ENCODE measurements at places on chromosomes 3 and 15. TPM values are rescaled to one million over a fixed set of nuclear protein-coding genes. Genes with fewer than 3 reads are reported as not detected.

Gene PCBP4
- total RNA-seq, result 37.1 TPM

Gene CFAP100
- total RNA-seq, result not detected

Gene COL8A1
- total RNA-seq, result 95.1 TPM

Gene COL6A5
- 6.3 TPM for total RNA-seq

Gene GABRR3
- total RNA-seq, result not detected

Gene FOXL2NB
- total RNA-seq, result not detected

Gene CPA3
- 53.1 TPM for total RNA-seq

Gene FOXB1
- total RNA-seq, result not detected

DNA sequence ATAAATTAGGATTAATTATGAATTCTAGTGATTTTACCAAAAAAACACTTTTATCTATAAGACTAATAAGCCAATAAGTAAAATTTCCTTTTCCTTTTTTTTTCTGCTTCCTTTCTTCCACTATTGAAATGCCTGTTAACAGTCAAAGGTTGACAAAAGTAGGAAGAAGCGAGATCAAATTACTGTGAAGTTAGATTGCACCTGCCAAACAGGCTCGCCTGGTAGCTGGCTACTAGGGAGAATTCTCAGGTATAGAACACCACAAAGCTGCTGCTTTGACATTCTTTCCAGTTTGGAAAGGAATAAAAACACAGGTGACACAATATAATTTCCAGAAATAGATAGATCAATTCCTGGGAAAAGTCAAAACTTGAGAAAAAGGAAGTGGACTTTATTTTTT, 749.0 kb downstream of the NSUN3 start:
- H3K4me1 ChIP-seq, result no peaks in the 10 kb centered on the region
- no peaks in the 10 kb centered on the region for H3K36me3 ChIP-seq
- H3K4me3 ChIP-seq, result no peak overlapping the region
- H3K27ac ChIP-seq, result no peak overlapping the region
- H3K27me3 ChIP-seq, result no peaks in the 10 kb centered on the region
- no peak for DNase-seq

GRCh38 chr3:33795856-33796536, 2.4 kb upstream of the PDCD6IP start:
- no peak overlapping the region for H3K4me3 ChIP-seq
- no peak for DNase-seq
- H3K4me1 ChIP-seq, result peaks cover 22% of the 10 kb centered on the region
- H3K36me3 ChIP-seq, result no peaks in the 10 kb centered on the region
- no peaks in the 10 kb centered on the region for H3K27me3 ChIP-seq
- H3K27ac ChIP-seq, result no peak overlapping the region

- DNase-seq, result no peak
- no peak overlapping the region for H3K4me3 ChIP-seq
- H3K4me1 ChIP-seq, result no peaks in the 10 kb centered on the region
Observed at GRCh38 chr3:170852324-170852723, 17.7 kb downstream of the RPL22L1 start.

- H3K4me1 ChIP-seq, result no peaks in the 10 kb centered on the region
- no peak overlapping the region for H3K27ac ChIP-seq
- no peak overlapping the region for H3K4me3 ChIP-seq
- no peaks in the 10 kb centered on the region for H3K27me3 ChIP-seq
- no peaks in the 10 kb centered on the region for H3K36me3 ChIP-seq
Observed at GRCh38 chr3:152818027-152818426, 16.9 kb upstream of the P2RY1 start.

- H3K27me3 ChIP-seq, result no peaks in the 10 kb centered on the region
- no peaks in the 10 kb centered on the region for H3K4me1 ChIP-seq
- H3K4me3 ChIP-seq, result no peak overlapping the region
Observed at GRCh38 chr3:115553796-115554486, 69.4 kb upstream of the GAP43 start.

GRCh38 chr15:67895237-67895636, 55.4 kb upstream of the RNU6-1 start:
- DNase-seq, result no peak
- no peak overlapping the region for H3K4me3 ChIP-seq
- H3K27ac ChIP-seq, result no peak overlapping the region
- H3K27me3 ChIP-seq, result no peaks in the 10 kb centered on the region
- peaks cover 4% of the 10 kb centered on the region for H3K4me1 ChIP-seq

GRCh38 chr15:100029045-100029444, 295.8 kb upstream of the LYSMD4 start:
- H3K4me3 ChIP-seq, result no peak overlapping the region
- H3K36me3 ChIP-seq, result no peaks in the 10 kb centered on the region
- H3K4me1 ChIP-seq, result peaks cover 5% of the 10 kb centered on the region
- no peaks in the 10 kb centered on the region for H3K27me3 ChIP-seq

DNA sequence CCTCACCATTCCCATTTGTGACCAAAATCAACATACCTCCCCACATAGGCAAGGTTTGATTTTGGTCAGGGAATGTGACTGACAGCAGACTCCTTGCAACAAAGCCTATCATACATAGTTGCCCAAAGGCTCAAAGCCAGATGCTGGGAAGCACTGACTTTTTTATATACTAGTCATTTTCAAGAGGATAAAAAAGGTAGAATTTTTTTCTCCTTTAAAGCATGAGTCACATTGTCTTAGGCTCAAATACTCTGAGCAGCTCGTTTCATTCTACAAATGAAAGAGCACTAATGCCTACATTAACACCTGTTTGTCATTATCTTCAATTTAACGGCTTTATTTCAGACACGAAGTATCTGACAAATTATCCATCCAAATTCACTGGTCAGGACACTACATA, 36.2 kb downstream of the ICE2 start:
- H3K27me3 ChIP-seq, result no peaks in the 10 kb centered on the region
- H3K36me3 ChIP-seq, result peaks cover 32% of the 10 kb centered on the region
- no peaks in the 10 kb centered on the region for H3K4me1 ChIP-seq
- no peak for DNase-seq

DNA sequence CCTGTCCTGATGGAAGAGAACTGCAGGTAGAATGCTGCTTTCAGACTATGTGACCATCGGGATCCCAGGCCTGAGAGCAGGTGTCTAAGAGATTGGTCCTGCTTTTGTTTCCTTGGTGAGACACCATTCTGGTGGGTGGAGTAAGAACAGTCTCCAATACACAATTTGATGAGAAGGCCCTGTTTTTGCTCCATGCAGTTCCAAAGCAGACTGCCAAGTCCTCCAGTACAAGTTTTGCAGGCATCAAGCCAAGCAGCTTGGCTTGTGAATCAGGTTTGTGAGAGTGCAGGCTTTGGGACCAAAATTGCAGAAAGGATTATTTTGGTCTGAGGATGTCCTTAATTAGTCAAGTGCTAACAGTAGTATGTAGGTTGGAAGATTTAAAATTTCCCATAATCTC, 381.6 kb downstream of the FOXP1 start:
- H3K27ac ChIP-seq, result no peak overlapping the region
- no peaks in the 10 kb centered on the region for H3K36me3 ChIP-seq
- H3K4me3 ChIP-seq, result no peak overlapping the region
- no peaks in the 10 kb centered on the region for H3K4me1 ChIP-seq

- no peak overlapping the region for H3K27ac ChIP-seq
- H3K4me1 ChIP-seq, result no peaks in the 10 kb centered on the region
- no peaks in the 10 kb centered on the region for H3K36me3 ChIP-seq
- H3K27me3 ChIP-seq, result no peaks in the 10 kb centered on the region
- no peak overlapping the region for H3K4me3 ChIP-seq
- no peak for DNase-seq
Observed at GRCh38 chr3:150388498-150389418, 19.3 kb upstream of the TSC22D2 start.

- no peaks in the 10 kb centered on the region for H3K36me3 ChIP-seq
- H3K4me1 ChIP-seq, result no peaks in the 10 kb centered on the region
- no peak overlapping the region for H3K27ac ChIP-seq
- DNase-seq, result no peak
- H3K4me3 ChIP-seq, result no peak overlapping the region
- H3K27me3 ChIP-seq, result no peaks in the 10 kb centered on the region
Observed at GRCh38 chr3:171556148-171556547, 95.9 kb upstream of the TNIK start.

DNA sequence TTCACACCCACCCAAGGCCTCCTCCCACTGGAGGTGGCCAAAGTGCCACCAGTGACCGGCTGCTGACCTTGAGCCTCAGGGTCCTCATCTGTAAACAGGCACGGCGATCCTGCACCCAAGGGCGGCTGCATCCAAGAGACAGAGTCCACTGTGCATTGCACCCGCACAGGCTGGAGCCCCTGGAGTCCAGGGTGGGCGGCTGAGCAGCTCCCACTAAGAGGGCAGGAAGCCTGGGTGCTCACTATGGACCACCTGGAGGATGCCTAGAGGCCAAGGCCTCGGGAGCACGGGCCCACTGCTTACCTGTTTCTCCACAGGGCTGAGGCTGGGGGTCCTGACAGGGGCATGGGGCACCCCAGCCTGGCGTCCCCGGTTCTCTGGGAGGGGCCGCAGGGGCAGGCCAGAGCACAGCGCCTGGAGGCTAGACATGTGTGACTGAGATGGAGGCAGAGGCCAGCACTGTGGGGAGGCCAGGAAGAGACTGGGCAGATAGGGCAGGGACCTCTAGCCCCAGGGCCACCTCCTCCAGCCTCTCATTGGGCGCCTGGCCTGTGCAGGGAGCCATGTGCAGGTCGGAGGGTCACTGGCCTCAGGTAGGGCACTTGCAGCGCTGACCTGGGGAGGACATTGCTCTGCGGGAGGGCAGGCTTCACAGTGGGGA, at the start of gene UROC1:
Gene UROC1 (minus strand): TSS at position 483 of the 661 bp plus-strand sequence. CDS start 54 bp downstream, at position 429.
- H3K36me3 ChIP-seq, result no peaks in the 10 kb centered on the region
- H3K27ac ChIP-seq, result no peak within 1 kb of the TSS
- no peak within 1 kb of the TSS for H3K4me3 ChIP-seq
- no peaks in the 10 kb centered on the region for H3K4me1 ChIP-seq
